Activated effector memory CD4-positive, alpha-beta T cell treated with anti-CD3 and anti-CD28 coated beads, Interleukin-2, amount 50 U/mL, for 16 hours (primary cell): ENCODE measurements at places on chromosomes 7 and 10.
A peak's percentile ranks its signal among the peaks of the same experiment; 100 is the strongest.

- DNase-seq = no peak
Measured at GRCh38 chr10:31962826-31963588, 34.4 kb upstream of the ARHGAP12 start.

DNA sequence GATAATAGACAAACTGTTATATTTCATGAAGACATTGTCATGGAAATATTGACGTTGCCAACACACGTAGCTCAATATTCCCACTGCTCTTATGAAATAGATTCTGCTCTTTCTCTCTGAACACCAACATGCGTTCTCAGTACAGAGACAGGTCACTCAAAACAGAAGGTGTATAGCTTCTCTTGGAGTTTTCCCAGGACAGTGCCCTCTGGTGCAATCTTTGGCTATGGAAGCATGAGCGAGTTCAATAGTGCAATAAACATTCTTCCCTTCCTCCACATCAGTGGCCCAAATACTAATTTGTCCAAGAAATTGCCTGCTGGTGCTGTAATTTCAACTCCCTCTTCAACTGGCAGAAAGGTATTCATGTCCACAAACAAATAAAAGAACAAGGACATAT lies 145.3 kb downstream of the MAGI2 start:
- DNase-seq = no peak

DNA sequence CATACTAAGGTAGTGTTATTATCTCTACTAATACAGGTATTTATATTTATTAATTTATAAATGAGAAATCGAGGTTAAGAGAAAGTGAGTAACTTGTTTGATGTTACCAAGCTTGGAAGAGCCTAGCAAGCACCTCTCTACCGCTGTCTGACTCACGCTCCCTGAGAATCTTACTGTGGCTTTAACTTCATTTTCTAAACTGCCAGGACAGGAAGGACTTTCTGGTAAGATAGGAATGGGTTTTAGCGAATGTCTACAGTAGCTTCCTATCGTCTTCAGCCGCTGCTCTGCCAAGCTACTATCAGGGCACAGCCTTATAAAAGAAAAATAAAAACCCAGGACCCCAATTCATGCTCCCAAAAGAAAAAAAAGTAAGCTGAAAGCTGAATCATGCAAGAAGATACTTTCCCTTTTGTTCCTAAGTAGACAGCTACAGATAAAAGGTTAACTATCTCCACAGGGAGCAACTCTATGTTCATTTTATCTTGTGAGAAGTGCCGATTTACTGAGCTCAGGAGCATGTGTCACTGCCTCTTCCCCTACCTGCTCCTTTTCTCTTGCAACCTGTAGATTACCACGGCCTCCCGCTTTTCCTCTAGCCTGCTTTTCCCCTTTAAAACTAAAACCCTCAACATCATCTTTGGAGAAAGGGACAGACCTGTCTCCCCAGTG lies 60.2 kb downstream of the THNSL1 start:
- DNase-seq = no peak

- peak; percentile 30 for DNase-seq
Measured at GRCh38 chr10:12504628-12505027, 155.3 kb downstream of the CAMK1D start.

DNA sequence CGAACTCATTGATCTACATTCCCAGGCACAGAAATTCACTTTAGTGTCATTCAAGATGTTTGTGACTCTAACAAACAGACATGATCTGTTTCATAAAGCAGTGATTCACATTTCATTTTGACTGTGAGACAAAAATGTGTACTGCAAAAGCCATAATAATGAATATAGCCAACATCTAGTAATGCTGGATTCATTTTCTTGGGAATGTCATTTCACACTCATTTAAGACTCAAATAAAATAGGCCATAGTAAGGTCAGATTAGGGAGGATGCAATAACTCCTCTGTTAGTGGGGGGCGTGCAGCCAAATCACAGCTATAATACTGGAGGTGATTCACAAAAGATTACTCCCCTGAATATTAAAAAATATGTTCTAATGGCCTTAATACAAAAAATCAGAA lies 566.6 kb upstream of the ZWINT start:
- no peak for DNase-seq

GRCh38 chr7:44617225-44617890 lies 10.9 kb downstream of the OGDH start:
- DNase-seq = peak; percentile 78

- DNase-seq = no peak
Measured at GRCh38 chr10:45095286-45095685, 94.6 kb downstream of the ZNF22 start.

- peak; percentile 80 for DNase-seq
Measured at GRCh38 chr7:39950473-39951225, 593 bp downstream of the CDK13 start.

DNA sequence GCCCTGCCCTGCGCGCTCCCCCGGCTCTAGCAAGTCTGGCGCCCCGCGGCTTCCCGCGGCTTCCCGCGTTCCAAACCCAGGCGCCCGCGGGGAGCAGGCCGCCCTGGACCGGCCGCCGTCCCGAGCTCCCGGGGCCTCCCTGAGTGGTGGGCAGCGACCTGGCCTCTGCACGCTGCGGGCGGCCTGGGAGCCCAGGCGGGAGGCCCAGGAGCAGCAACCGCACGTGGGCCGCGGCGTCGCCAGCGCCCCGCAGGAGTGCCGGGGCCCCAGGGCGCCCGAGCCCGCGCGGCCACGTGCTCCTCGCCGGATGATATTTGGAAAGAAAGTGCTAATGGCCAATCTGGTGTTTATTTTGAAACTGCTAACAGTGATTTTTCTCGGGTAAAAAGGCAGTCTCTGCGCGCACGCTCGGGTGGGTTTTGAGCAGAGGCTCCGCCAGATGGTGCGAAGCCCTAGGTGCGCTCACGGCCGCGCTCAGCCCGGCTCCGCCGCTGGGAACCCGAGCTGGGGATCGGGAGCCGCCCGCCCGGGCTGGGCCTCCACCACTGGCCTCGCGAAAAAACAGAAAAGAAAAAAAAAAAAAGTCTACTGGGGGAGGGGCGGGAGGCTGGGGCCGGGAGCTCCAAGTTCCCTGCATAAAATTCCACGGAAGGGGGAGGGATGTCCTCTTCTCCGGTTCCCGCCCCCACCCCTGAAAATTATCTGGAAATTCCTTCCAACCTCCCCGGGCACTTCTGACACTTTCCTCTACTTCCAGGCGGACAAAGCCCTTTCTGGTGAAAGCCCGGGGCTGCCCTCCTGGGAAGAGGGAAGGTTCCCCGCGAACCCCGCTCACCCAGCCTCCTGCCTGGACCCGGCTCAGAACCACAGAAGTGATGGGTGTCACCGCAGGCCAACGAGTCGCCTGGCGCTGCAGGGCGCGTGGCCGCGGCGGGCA lies 4.3 kb downstream of the EBF3 start:
- DNase-seq = no peak

DNA sequence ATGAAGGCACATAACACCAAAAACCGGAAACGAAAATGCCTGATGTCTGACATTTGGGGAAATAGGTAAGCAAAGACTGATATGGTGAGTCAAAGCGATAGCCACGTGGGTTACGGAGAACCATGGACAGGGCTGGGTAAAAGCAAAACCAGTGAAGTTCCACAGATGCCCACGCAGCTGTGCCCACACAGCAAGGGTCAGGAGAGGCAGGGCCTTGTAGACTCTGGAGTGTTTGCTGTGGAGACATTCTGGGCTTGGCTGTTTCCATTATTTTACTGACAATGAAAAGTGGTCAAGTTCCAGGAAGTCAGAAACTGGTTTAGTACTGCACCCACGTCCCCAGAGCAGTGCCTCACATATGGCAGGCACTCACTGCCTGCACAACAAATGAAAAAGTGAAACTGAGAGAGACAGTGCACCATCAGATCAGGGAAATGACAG lies 148.7 kb downstream of the ZMYND11 start:
- DNase-seq = peak; percentile 79

DNA sequence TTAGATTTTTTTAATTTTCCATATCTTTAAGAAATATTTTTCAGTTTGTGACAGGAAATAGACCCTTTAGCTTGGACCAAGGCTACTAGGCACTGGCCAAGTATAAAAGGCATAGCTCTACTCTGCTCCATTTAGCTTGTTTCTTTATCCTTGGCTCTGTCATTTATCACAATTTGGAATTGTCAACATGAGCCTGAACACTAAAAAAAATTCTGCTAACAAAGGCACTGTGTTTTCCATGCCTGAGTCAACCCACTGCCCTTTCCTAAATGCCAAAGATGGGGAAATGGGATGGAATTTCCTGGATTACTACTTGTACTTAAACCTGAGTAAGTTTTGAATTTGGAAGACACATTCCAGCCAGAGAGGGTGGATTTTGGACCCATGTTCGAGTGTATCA lies 128.4 kb downstream of the NSUN6 start:
- no peak for DNase-seq

GRCh38 chr10:128209862-128210214 lies 83.6 kb upstream of the MKI67 start:
- peak; percentile 64 for DNase-seq

- DNase-seq = peak; percentile 63
Measured at GRCh38 chr10:73251683-73252444, 580 bp downstream of the MRPS16 start.

- no peak for DNase-seq
Measured at GRCh38 chr7:113799896-113800295, 118.9 kb downstream of the PPP1R3A start.
